ENCODE measurements at places on chromosomes 7 and 10. TPM values are rescaled to one million over a fixed set of nuclear protein-coding genes. Genes with fewer than 3 reads are reported as not detected.

- DNase-seq: no peak
Observed at GRCh38 chr7:135770139-135770710, 21.6 kb upstream of the FAM180A start.

DNA sequence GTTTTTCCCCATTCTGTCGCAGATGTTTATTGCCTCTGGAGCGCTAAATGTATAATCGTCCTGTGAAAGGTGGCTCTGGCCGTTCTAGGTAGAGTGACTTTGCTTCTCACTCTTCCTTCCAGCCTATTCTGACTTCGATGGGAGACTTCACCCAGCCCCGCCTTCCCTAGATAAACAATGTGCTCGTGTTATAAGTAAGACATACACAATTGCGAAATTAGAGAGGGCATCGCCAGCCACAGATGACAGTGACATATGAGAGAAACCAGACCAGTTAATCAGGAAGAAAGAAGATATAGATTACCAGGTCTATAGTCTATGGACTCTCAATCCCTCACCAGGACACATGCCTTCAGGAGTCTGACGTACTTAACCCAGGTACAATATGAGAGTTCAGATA lies 1050.5 kb upstream of the AUTS2 start:
- no peak for DNase-seq

The TUBAL3 gene
- not detected for total RNA-seq

DNA sequence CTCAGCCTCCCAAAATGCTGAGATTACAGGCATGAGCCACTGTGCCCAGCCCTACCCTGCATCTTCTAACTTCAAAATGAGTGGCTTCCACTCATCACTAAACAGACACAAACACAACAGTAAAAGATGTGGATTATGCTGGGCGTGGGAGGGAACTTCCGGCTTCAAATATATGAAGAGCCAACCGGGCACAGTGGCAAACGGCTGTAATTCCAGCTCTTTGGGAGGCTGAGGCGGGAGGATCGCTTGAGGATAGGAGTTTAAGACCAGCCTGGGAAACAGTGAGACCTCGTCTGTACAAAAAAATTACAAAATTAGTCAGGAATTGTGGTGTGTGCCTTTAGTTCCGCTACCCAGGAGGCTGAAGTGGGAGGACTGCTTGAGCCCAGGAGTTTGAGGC lies 92.2 kb upstream of the GNA12 start:
- DNase-seq: no peak

The JAKMIP3 gene
- total RNA-seq: 0.19 TPM

The LLCFC1 gene
- total RNA-seq: not detected

DNA sequence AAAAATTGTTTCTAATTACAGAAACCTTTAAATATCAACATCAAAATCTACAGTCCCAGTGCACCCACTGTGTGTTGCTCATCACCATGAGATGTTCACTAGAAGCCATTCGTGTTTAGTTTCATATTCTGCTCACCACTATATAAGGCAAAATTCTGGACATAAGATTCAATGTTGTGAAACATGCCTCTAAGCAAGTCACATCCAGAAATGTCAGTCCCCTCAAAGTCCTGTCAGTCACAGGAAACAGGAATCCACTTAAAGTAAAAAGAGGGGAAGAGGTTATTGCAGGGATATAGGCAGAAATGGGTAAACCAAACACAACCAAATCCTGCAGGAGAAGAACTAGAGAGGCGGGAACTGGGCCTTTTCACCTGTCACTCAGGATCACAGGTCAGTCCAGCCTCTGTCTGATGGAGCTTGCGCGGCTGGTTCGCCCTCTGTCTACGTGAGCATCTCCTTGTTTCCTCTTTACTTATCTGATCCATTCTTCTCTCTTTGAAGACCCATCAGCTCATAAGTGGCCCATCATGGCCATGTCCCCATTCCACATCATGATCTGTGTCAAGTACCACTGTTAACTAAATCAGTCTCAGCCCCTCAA lies 58.4 kb downstream of the MYPN start:
- no peak for DNase-seq

GRCh38 chr7:155291045-155291530 lies 6.6 kb upstream of the INSIG1 start:
- DNase-seq: no peak

The FXYD4 gene
- total RNA-seq: not detected

DNA sequence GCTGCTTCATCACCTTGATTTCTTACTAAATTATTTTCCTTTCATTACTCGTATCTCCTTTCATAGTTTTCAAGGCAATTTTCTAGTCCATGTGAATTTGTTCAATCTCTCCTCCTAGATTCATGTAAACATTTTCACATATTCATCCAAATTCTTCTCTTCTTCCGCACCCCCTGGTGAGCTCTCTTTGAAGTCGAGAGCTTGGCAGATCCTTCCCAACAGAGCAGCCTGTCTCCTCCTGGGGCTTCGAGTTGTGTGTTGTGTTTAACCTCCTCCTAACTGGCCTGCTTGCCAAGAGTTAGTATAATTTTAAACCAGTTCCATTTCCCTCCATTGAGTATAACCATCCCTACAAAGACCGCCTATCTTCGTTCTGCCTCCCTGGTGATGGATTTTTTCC lies 272.4 kb upstream of the CELF2 start:
- no peak for DNase-seq

The ZNF117 gene
- total RNA-seq: 3.7 TPM

GRCh38 chr7:82443036-82443546 lies 486 bp downstream of the CACNA2D1 start:
- no peak for DNase-seq

The GDF10 gene
- 0.61 TPM for total RNA-seq

The ZNF736 gene
- 3.6 TPM for total RNA-seq

DNA sequence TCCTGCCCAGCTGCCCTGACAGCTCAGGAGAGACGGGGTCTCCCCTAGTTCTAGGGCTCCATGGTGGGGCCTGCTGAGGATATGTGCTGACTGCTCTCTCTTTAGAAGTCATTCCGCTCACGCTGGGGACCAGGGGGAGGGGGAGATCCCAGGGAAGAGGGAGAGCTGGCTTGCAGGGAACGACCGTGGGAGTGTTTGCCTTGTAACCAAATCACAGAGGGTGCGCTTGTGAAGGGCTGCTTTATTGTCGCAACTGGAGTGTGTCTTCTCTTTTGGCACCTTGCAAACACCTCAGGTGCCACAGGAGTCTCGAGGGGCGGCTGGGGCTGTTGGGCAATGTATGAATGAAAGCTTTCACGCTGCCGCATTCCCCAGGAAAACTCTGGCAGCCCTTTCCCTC lies 531.3 kb upstream of the MKI67 start:
- no peak for DNase-seq

- no peak for DNase-seq
Observed at GRCh38 chr7:155785536-155785935, 26.7 kb downstream of the SHH start.

GRCh38 chr10:30583778-30584415 lies 45.7 kb downstream of the LYZL2 start:
- no peak for DNase-seq

DNA sequence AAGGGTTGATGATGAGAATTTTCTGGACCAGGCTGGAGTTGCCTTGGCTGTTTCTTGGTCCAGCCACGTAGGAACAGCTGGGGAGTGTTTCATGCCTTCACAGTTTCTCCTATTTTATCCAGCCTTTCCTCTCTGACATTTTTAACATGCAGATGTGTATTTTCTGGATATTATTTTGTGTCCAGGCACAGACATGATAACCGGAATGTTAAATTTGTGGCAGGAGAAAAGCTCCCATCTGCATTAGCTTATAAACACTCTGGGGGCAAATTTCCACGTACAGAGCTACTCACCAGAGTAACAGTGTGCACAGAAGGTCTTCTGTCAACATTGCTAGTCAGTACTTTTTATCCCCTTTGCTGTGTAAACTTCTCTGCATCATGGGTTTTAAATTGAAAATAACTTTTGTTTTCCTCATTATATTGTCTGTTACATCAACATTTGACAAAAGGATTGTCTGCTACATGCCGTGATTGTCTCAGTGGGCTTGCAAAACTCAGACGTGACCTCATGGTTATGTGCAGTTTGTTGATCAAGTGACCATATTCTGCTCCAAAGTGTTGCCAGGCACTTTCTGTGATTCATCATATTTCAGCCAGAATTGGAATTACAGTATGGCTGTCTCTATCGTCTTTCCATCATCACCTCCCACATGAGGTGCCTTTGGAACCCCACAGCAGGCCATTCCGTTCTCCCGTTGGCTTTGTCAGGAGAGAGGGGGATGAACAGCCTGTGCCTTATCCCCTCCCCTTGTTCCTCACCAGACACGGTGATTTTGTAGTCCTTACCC lies 41.4 kb downstream of the INSYN2A start:
- DNase-seq: no peak

DNA sequence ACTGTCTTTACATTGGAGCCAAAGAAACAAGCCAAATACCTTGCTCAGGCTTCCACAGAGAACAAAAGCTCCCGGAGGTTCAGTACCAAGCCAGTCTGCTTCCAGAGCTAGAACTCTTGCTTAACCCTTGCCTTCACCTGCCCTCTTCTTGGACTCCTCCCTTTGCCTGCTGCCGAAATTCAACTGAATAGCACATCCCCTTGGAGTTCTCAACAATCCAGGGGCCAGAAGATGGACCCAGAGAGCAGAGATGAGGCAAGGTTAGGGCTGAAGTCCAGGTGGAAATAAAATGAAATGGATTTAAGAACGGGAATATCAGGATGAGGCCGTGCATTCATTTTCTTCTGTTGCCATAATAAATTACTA lies 876 bp upstream of the PIK3AP1 start:
- no peak for DNase-seq

- DNase-seq: no peak
Observed at GRCh38 chr7:37354656-37355131, 94.0 kb downstream of the ELMO1 start.

- no peak for DNase-seq
Observed at GRCh38 chr7:82362129-82362706, 81.4 kb downstream of the CACNA2D1 start.

GRCh38 chr7:696812-697551 lies 29.5 kb upstream of the DNAAF5 start:
- no peak for DNase-seq

The SLC29A4 gene
- total RNA-seq: 0.57 TPM

GRCh38 chr7:125636320-125636962 lies 706.8 kb upstream of the POT1 start:
- DNase-seq: no peak

GRCh38 chr7:150410131-150410530 lies 31.0 kb downstream of the ZNF775 start:
- DNase-seq: no peak
